ENCODE measurements at places on chromosomes 7 and 10.

- DNase-seq: peak; percentile 61
Measured at GRCh38 chr10:4656576-4657194, 169.3 kb upstream of the AKR1E2 start.

- no peak for DNase-seq
Measured at GRCh38 chr7:76216381-76217082, 14.8 kb downstream of the SRRM3 start.

DNA sequence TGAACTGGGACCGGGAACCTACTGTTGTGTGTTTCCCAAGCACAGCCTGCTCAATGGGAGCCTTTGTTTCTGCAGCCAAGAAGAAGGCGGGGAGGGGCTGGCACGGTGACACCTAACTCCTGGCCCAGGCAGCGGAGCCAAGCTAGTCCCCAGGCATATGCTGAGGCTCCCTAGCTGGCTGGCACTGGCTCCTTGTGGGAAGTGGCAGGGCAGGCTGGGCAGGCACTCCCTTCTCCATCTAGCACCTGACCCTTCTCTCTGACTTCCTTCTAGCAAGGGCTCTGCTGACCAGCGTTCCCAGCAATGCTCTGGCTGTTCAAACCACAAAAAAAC is 325.0 kb downstream of the PLXNA4 start:
- no peak for DNase-seq

GRCh38 chr10:78974617-78975317 is 94.0 kb upstream of the ZMIZ1 start:
- DNase-seq: peak; percentile 95

- no peak for DNase-seq
Measured at GRCh38 chr10:78401624-78402367, 368.1 kb downstream of the RPS24 start.

GRCh38 chr7:43113622-43114457 is 1.4 kb downstream of the HECW1 start:
- DNase-seq: no peak

- DNase-seq: peak; percentile 16
Measured at GRCh38 chr10:6473901-6474370, 106.1 kb downstream of the PRKCQ start.

DNA sequence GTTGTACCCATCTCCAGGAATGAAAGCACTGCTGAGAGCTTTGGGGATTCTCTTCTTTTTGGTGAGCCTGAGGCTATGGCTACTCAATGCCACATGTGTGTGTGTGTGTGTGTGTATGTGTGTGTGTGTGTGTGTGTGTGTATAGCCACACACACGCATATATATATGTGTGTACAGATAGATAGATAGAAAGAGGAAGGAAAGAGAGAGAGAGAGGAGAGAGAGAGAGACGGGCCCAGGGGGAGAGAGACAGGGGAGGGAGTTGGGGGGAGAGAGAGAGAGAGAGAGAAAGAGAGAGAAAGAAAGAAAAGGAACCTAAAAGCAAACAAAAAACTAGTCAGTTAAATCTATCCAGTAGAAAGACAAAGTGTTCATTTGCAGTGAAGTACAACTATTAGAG is 8.3 kb downstream of the SLC13A4 start:
- no peak for DNase-seq

DNA sequence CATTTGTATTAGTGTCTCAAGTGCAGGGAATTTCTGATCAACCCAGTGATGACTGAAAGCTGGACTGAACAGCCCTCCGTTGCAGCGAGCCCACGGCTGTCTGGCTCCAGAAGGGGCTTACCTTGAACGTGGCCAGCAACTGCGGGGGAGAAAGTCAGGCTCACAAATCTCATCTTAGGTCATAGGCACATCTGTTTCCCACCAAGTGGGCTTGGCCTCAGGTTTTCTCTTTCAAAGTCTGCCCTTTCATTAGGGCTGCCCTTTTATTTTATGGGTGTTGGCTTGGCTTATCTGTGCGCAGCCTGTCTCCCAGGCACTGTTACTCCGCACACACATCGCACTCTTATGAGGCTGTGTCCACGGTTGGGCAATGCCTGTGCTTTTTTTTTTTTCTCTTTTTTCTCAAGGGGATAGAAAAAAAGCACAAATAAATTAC is 178.0 kb downstream of the JCAD start:
- no peak for DNase-seq

- no peak for DNase-seq
Measured at GRCh38 chr7:129359638-129360037, 74.6 kb upstream of the STRIP2 start.

GRCh38 chr10:1392127-1392526 is 335.9 kb downstream of the WDR37 start:
- no peak for DNase-seq

DNA sequence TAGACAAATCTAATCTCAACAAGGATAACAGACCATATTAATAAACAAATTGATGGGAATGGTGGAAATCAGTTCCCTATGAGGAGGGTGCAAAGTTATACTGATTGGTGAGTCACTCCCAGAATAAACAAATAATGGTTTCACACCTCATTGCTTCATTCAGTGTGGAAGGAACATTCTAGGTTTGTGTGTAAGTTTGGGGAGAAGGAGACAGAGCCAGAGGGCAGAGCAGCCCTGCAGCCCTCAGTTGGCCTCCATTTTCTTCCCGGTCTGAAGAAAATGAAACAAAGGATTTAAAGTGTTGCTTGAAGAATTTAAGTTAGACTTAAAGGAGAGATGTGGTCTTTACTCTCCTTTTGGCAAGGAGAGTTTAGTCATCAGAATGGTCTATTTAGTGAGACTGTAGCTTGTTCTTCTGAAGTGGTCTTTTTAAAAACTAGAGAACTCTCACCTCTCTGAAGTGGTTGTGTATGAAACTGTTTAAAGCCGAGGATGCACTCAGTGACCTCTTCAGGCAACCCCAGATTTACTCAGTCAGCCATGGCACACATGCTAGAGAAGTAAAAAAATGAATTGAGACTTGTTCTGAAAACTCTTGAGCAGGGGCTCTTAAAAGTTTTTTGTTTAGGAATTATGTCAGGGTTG is 27.2 kb downstream of the IKZF1 start:
- DNase-seq: no peak

DNA sequence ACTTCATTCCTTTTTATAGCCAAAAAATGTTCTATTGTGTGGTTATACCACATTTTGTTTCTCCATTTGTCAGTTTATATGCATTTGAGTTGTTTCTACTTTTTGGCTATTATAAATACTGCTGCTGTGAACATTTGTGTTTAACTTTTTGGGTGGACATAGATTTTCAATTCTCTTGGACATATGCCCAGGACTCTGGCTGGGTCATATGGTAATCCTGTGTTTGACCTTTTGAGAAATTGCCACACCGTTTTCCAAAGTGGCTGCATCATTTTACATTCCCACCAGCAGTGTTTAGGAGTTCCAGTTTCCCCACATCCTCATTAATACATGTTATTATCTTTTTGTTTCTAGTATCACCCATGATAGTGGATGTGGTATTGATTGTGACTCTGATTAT is 39.4 kb downstream of the CSGALNACT2 start:
- DNase-seq: no peak

DNA sequence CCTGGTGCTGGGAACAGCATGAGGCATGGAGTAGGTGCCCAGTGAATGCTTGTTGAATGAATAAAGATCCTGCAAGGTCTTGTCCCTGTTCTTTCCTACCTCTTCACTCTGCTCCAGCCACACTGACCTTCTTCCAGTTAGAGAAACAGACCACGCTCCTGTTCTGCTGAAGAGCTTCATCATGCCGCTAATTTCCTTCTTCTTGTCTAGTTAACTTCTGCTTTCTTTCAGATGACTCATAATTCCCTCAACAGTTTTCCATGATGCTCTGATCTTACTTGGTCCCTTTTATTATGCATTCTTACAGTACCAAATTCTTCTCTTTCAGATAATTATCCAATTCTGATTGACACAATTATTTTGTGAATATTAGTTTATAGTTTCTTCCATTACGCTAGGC is 59.5 kb upstream of the C1QL3 start:
- DNase-seq: no peak

DNA sequence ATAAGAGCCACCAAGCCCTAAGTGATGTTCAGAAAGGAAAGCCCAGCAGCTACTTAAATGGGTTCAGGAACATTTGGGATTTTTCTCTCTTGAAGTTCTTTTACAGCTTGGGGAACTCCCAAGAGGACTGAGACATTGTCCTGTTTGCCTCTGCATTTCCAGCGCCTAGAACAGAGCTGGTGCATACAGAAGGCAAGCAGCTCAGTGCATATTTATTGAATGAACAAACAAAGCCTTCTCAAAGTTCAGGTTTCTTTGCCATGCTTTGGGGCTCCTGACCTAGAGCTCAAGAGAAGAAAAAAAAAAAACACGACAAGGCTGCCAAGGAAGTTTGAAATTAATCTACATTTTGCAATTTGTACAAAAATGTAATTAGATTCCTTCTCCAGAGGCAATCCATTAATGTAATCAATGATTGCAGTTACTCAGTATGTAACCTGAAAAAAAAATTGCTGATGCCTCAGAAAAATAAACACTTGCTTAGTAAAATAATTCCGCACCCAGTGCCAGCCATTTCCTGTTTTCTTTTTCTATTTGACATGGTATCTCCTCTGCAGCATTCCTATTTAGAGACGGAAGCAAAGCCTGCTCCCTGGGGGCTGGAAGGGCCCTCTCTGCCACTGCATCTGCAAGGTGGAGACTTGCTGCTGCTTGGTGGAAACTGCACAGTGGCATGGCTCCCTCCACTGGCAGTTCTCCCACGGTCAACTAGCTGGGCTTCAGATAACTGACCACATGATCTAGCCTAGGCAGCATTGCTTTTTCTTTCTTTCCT is 157.3 kb downstream of the TMEM178B start:
- no peak for DNase-seq

DNA sequence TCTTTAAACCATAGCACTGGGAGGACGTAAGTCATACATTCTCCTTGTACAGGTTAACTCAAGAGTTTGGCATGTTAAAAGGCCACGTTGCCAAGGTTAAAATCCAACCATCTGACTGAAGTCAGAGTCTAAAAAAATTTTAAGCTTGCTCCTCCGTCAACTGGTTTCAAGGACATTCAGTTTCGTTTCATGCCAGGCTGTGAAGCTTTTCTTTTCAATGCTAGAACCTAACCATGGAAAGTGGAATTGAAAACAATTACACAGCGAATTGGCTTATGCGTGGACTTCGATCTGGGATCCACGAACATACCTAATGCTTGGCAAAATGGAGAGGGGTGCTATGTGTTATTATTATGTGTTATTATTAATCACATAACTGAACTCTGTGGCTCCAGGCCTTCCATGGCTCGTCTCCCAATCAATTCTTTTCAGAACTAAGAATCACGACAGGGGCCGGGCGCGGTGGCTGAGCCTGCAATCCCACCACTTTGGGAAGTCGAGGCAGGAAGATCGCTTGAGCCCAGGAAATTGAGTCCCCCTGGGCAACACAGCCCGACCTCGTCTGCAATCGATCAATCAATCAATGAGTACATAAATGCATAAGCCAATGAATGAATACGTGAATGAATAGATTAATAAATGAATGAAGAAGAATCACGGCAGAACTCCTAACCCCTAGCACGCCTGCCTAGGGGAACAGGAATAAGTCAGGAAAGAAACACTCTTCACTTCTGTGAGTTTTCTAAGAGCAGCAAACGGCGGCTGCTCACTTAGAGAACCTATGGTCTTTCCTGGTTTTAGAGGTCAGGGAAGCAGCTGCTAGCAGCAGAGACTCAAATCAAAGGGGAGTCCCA is 733 bp upstream of the ARL5B start:
- no peak for DNase-seq
